ENCODE measurements at places on chromosomes 3 and 15.

DNA sequence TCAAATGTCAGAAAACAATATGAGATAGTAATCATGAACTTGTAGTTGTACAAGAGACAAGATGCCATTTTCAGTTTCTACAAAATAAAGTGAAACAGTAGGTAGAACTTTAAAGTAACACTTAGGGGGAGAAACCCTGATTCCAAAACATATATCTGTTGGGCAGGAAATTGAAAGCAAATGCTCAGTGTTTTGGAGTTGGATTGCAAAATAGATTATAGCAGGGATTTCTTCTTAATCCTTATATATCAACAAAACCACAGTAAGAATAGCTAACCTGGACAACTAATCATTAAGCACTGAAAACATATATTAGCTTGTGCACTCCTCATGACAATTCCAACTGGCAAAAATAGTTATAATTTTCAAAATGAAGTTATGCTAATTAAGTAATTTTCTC lies 46.9 kb downstream of the COMMD2 start:
- no peak for DNase-seq

DNA sequence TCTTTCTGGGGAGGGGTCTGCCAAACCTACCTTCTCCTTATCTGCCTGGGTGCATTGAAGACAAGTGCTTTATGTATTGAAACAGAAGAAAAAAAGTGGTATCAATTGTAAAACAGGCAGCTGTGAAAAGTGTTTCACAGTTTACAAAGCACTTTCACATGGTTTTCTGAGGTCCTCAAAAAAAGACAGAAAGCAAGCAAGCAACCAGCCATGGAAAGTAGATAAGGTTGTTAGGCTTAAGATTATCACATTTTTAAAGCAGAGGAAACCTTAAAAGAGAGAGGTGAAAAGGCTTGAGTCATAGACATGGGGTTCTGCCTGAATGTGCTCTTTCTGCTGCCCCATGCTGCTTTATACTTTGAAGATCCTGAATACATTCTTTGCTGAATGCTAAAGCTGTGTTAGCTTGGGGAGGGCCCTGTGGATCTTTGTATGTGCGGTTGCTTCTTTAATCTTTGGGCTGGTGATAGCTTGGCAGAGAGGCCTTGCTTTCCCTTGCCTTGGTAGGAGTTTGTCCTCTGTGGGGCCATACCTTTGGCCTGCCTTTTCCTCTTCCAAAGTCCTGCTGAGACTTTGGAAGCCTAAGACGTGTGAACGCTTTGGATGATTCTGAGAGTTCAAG lies 2.6 kb downstream of the SMAD3 start:
- DNase-seq, result no peak

DNA sequence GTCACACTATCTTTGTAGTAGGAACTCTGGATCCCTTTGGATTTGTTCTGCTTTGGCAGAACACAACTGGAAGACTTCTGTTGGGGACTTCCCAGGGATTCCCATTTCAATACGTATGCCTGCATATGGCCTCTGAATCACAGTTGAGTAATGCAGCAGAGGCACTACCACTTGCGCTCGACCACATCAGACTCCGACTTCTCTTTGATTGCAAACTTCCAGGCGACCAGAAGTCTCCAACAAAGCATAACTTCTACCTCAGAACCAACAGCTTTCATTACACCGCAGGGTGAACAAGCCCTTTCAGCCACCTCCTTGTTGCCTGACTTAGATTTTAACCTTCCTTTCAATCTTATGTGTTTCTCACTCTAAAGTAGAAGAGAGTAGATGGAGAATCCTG lies 924.4 kb downstream of the IGSF11 start:
- DNase-seq, result no peak

- peak; percentile 8 for DNase-seq
Measured at GRCh38 chr15:27095886-27096624, 125.1 kb downstream of the GABRG3 start.

DNA sequence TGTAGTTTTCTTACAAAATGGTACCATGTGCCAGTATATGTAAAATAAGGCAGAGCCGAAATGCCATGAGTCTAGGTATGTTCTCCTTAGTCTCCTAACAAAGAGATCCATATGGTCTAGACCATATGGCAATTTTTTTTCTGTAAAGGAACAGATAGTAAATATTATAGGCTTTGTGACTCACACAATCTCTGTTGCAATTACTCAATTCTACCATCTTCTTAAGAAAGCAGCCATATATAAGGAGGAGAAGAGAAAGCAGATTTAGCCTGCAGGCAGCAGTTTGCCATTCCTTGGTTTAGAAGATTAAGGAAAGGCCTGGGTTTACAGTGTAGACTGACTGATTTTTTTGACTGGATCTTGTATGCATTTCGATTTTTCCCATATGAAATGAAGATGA lies 16.3 kb upstream of the BBX start:
- no peak for DNase-seq

DNA sequence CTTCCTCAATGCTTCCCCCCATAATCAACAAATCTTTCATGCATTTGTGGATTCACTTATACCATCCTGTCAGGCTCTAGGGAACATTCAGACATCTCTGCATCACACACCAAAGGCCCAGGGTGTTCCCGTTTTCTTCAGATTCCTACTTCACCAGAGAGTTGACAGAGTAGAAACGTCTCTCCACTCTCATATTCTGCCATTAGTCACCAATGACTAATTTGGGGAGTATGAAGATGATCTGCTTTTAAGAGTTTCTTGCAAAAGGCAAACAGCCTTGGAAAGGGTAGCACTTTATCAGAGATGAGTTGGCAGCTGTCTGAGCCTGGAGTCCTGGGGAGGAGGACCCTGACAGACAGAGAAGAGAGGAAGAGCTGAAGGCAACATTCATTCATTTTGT lies 55.8 kb upstream of the DGKG start:
- peak; percentile 40 for DNase-seq

GRCh38 chr3:183285318-183285717 lies 32.3 kb downstream of the B3GNT5 start:
- DNase-seq, result no peak

DNA sequence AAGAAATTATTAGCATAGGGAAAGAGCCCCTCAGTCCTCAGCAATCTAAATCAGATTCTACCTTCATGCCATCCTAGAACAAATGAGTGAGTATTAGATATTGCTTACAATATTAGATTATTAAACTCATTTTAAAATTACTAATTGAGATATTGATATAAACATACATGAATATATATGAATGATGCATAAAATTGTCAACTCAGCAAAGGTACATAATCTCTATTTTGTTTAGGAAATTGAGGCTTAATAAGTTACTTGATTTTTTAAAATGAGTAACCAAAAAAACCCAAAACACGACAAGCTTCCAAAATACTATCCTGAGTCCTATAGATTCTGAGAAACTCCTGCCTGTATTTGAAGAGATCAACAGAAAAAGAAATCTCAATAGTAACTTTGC lies 297.7 kb upstream of the TMCO5A start:
- DNase-seq, result no peak

- peak; percentile 46 for DNase-seq
Measured at GRCh38 chr15:49693498-49693897, 72.7 kb downstream of the DTWD1 start.

- peak; percentile 77 for DNase-seq
Measured at GRCh38 chr15:96285305-96285704, 45.2 kb upstream of the NR2F2 start.

- DNase-seq, result peak; percentile 73
Measured at GRCh38 chr3:64321747-64322146, 96.5 kb upstream of the PRICKLE2 start.

- no peak for DNase-seq
Measured at GRCh38 chr3:54986294-54986693, 58.4 kb upstream of the LRTM1 start.

DNA sequence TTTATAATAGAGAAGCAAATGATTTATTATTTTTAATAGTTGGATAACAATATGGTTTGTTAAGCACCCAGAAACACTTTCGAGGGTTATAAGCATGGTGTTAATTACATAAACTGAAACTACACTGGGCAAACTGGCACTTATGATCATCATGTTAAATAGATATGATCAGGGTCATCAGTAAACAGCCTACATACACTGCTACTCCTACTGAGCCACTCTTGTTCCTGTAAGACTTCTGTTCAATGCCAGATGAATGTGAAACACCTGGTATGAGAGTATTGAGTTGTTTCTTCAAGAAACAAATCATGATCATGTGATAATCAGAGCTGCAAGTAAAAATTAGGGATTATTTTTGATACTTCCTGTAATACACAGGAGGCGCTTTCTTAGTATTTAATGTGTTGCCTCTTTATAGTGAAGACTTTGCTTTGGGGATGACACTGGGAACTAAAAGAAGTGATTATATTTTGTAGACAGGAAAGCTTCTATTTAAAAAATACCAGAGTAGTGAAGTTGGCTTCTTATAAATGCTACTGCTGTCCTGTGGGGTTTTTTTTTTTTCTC lies 32.3 kb upstream of the UTS2B start:
- DNase-seq, result no peak

GRCh38 chr3:173584093-173584837 lies 186.7 kb downstream of the NLGN1 start:
- DNase-seq, result peak; percentile 55

- DNase-seq, result no peak
Measured at GRCh38 chr3:58480309-58480708, 11.6 kb upstream of the KCTD6 start.
